ENCODE measurements at places on chromosomes 2 and 18.

DNA sequence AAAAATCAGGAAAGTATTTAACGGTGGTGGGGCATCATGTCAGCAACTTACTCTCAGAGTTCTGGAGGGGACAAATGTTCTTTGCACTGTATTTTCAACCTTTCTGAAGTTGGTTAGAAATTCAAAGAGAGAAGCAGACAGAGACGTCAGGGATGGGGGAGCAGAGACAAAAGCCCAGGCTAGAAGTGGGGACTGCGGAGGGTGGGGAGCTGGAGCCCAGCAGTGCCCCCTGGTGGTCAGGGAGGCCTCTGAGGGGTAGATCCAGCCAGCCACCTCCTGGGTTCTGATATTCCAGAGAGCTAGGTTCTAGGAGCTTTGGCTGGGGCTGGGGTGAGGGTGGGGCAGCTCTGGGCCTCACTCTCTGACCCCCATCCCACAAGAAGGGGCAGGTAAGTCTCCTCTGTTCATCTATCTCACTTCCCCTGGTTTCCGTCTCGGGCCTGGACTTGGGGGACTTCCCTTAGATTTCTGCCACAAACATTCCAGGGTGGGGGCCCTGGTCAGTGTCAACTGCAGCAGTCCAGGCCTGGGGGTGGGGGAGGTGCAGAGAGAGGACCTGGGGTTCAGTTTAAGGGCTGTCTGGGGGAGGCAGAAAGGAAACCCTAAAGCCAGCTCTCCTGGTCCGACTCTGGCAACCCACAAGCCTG lies 8.9 kb downstream of the TNS1 start:
- no peak for DNase-seq

GRCh38 chr2:47945046-47945781 lies 38.9 kb upstream of the FBXO11 start:
- no peak for DNase-seq

GRCh38 chr2:188518381-188518780 lies 226.7 kb downstream of the GULP1 start:
- no peak for DNase-seq

GRCh38 chr2:36406296-36406695 lies 50.7 kb downstream of the CRIM1 start:
- DNase-seq = no peak

GRCh38 chr2:46187112-46187618 lies 110.0 kb upstream of the EPAS1 start:
- DNase-seq = no peak

DNA sequence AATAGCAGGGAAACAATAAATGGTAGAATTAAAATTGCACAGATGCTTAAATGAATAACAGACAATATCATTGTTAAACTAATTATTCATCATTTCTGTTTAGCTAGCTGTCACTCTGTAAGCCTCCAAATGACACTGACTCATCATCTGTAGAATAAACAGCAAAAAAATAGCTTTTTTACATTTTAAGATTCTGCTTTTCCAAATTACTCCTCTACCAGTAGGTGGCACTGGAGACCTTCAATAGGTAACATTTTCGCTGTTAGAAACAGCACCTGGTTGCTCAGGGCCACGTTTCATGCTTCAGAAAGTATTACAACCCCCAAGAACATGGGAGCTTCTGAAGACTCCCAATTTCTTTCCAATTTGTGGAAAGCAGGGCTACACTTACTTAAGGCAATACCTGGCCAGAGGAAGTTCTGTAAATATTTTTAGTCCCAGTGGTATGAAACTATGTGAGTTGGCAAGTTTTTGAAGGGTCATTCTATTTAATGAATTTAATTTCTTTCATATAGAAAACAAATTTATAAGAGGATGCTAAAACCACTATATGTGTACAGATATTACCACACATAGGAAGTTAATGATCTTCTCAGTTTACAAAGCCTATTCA lies 45.4 kb downstream of the TTN start:
- DNase-seq = peak; percentile 10
